ENCODE measurements at places on chromosomes 1 and 21.
A peak's percentile ranks its signal among the peaks of the same experiment; 100 is the strongest.

- DNase-seq = no peak
These were observed 24.3 kb upstream of the MTF1 start for GRCh38 chr1:37883671-37884070.

- no peak for DNase-seq
These were observed 53.2 kb upstream of the RAVER2 start for GRCh38 chr1:64691626-64692025.

- no peak for DNase-seq
These were observed 45.9 kb upstream of the COL6A1 start for GRCh38 chr21:45935628-45936027.

DNA sequence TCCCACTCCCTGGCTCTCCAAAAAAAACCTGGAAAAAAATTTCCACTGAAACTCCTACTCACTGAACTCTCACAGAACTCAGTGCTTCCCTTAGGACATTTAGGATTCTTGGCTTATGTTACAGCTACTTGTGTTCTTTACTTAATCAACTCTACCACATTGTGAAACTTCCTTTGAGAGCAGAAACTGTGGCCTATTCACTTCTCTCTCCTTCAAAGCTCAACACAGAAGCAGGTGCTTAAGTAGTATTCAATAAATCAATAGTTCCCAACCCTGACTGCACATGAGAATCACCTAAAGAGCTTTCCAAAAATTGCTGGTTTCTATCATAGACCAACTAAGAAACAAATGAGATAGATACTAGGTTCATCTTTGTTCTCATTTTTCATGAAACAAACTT lies 67.9 kb upstream of the DMRTA2 start:
- DNase-seq = no peak

DNA sequence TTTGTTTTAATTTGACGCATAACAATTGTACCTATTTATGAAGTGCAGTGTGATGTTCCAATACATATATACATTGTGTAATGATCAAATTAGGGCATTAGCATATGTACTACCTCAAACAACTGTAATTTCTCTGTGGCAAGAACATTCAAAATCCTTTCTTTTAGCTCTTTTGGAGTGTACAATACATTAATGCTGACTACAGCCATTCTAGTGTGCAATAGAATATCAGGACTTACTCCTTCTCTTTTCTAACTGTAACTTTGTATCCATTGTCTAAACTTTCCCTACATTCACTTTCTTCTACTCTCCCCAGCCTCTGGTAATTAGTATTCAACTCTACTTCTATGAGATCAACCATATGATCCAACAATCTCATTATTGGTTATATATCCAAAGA lies 1177.4 kb downstream of the KCNT2 start:
- no peak for DNase-seq

GRCh38 chr1:96510391-96510790 lies 211.2 kb upstream of the PTBP2 start:
- no peak for DNase-seq

GRCh38 chr21:26717146-26717739 lies 128.0 kb downstream of the ADAMTS1 start:
- DNase-seq = no peak

DNA sequence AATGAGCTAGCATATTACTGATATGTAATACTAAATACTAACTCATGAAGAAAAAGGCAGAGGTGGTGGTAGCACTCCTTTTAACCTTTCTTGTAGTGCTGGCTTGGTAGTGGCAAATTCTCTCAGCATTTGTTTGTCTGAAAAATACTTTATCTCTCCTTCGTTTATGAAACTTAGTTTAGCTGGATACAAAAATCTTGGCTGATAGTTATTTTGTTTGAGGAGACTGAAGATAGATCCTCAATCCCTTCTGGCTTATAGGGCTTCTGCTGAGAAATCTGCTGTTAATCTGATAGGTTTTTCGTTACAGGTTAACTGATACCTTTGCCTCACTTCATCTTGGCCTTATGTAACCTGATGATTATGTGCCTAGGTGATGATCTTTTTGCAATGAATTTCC lies 87.8 kb downstream of the LYPLAL1 start:
- no peak for DNase-seq

DNA sequence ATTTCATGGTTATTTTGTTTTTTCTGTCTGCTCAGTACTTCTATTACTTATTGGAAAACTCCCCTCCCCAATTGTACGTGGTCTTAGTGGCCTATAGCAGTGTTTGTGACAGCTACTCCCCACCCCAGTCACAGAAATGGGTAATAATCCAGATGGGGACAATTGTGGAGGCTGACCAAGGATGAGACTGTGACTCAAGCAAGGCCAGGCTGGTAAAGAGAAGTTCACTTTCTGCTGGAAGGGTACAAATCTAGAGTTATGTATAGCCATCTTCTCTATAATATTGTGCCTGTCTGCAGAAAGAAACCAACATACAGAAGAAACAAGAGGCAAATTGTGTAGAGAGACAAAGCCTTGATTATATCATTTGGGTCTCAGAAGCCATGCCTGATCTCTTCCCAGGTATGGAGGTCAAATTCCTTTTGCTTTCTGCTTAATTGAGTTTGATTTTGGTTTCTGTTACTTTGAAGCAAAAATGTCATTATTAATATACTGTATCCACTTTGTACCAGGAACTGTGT lies 270.4 kb downstream of the HLX start:
- DNase-seq = no peak

DNA sequence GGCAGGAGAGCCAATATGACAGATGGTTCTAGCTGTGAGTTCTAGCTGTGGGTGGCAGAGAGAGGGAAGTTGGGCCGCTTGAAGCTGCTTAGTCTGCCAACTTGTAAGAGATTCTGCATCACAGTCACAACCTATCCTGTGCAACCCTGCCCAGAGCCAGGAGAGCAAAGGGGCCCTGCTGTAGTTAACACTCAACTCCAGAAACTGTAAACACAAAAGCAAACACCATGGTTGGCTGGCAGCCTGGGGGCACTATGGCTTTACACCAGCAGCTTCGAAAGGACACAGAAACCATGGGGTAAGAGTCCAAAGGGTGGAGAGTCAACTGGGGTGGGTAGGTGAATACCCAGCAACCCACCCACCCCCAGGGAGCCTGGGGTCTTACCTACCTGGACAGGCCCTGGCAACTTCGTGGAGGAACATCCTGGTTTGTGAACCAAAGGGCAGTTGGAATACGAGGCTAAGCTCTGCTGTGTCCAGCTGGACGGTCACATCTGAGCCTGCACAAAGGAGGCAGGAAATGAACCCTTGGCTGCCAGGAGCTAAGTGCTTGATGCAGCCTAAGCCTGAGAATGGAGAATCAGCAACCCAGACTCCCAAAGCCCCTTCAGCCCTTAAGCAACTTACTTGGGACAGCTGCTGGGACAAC lies 6.4 kb downstream of the INPP5B start:
- peak; percentile 68 for DNase-seq

DNA sequence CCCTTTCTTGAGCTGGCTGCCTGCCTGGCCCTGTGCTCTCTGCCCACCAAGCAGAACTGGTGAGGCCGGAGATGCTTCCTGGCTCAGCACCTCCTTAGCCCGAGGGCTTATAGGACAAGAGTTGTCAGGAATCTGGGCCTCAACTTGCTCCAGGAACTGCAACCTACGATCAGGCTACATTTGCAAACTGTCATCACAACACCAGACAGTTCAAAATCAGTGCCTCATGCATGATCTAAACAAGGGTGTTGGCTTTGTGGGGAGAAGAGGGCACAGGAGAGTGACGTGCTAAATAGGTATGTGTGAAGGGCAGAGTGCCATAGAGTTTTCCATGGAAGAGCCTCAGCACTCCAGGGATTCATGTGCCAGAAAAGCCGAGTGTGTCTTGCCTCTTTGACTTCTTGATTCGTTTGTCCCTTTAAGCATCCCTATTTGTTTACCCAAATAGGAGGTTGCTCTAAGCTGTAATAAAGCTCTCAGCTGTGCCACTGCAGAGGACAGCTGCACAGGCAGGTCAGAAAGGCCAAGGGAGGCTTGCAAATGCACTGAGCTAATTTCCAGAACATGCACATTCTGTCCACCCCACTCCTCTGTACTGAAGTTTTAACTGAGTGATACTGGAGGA lies 30.2 kb upstream of the NEK2 start:
- no peak for DNase-seq

DNA sequence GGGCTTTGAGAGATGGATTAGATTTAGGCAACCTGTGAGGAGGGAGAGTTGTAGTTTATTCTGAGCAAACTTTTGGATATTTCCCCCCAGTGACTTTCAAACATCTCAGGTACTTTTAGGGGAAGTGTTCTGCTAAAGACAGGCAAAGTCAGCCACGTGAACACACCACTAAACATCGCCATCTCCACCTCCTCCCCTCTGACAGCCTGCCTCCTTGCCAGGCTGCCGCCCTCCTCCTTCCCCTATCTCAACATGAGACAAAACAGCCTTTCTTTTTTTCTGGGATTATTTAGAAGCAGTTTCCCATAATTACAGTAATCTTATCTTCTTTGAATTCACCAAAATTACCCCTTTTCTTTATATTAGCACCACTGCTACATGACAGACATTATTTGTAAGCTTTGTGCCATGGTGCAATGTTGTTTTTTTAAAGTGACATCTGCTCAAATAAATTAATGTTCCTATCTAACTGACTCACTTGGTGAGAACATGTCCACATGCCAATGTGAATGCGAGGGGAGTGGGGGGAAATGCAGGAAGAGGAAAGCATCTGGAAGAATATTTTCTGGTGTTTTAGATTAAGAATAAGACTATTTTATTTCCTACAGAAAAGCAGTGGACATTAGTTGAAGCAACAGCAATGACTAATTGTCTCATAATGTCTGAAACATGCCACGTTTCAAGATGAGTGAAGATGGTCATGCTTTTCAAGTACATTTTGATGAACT lies 147.8 kb upstream of the ATP1B1 start:
- peak; percentile 48 for DNase-seq

- no peak for DNase-seq
These were observed 67.1 kb downstream of the BCAR3 start for GRCh38 chr1:93614541-93614940.

DNA sequence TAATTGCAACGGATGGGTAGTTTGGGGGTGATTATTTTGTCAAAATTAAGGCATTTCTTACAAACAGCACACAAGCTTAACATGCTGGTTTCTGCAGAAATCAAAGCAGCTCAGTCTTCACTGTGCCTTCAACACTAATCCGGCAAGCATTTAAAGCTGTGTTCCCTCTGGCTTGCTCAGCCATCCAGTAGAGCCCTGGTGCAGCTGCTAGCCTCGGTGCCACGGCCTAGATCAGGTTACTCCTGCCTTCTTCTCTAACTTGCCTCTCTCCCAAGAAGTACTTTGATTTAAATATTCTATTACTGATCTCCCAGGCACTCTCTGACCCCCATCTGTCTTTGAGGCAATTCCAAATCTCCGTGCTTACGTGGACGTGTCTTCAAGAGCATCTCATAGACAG lies 85.6 kb downstream of the GREM2 start:
- no peak for DNase-seq

GRCh38 chr1:64162151-64162550 lies 41.3 kb upstream of the UBE2U start:
- no peak for DNase-seq

DNA sequence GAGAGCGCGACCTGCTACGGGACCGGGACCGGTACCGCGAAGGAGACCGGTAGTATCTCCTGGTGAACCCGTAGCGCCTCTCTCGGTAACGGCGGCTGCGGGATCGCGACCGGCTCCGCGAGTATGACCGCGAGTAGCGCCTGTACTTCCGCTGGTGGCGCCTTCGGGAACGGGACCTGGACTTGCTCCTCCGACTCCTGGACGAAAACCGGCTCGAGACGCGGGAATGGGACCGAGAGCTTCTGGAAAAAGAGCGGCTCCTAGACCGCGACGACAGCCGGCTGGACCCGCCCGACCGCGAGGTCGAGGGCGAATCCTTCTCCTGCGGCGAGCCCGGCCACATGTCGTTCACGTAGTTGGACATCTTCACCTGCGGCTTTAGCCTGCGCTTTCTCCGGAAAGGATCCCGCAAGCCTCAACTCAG lies 642 bp downstream of the RSRP1 start:
- DNase-seq = peak; percentile 54
